ENCODE measurements at places on chromosomes 3 and 15.

DNA sequence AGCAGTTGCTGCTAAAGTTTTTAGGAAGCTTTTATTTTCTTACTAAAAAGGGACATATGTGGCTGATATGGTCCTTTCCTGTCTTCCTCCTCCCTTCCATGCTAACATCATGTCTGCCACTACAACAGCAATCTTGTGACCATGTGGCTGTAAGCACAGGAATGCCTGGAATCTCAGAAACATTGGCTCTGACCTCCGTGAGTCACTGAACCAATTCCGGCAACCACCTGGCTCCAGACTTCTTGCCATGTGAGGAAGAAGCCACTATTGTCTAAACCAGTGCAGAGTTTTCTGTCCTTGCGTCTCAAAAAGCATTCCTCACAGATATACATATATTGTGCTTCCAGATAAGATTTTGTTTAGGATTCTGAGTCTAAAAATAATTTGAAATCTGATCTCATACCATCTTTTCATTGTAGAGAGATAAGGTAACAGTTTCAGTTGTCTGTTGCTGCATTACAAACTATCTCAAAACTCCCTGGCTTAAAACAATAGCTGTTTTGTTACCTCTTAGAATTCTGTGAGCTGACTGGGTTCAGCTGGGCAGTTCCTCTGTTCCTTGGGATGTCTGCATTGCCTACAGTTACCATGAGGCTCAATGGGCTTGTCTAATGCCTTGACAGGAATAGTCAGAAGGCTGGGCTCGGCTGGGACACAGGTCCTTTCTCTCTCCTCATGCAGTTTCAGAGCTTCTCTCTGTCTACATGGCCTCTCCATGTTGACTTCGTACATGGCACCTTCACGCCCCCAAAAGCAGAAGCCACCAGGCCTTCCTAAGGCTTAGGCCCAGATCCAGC lies 77.3 kb upstream of the MAGI1 start:
- no peak for DNase-seq

DNA sequence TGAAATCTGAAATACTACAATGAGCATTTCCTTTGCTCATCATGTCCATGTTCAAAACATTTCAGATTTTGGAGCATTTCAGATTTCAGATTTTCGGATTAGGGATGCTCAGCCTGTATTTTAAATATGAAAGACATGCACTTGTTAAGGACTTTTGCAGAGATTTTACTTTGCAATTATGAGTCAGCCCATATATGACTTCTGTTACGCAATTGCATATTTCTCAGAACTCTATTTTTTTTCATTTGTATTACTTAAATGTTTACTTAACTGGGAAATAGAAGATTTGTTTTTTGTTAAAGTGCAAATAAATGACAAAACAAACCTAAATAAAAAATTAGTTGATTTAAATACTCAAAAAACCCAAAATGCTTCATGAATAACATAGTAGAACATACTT lies 376.2 kb downstream of the ZBTB20 start:
- no peak for DNase-seq

DNA sequence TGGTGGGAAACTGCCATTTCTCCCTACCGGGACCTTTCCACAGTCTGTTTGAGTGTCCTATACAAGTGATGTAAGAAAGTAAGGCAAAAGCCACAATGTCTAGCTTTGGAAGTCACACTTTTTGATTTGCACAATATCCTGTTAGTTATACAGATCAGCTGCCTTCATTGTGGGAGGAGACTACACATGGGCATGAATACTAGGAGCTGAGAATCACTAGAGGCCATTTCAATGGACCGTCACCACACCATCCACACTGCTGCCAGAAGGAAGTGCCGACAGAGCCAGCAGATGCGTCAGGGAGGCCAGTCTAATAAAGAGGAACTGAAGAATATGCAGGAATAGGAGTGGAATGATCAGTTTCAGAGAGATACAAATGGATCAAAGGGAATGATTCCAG lies 65.8 kb downstream of the SCN11A start:
- no peak for DNase-seq

- no peak for DNase-seq
These were observed 210.0 kb downstream of the MYRIP start for GRCh38 chr3:40019376-40019775.

GRCh38 chr15:73331991-73332925 lies 36.5 kb downstream of the HCN4 start:
- DNase-seq: no peak

- DNase-seq: no peak
These were observed 162.2 kb upstream of the TLE3 start for GRCh38 chr15:70259640-70260508.

- no peak for DNase-seq
These were observed 13.2 kb upstream of the ZBTB20 start for GRCh38 chr3:115160295-115160694.
